ENCODE measurements at places on chromosomes 1 and 21.
A peak's percentile ranks its signal among the peaks of the same experiment; 100 is the strongest.

DNA sequence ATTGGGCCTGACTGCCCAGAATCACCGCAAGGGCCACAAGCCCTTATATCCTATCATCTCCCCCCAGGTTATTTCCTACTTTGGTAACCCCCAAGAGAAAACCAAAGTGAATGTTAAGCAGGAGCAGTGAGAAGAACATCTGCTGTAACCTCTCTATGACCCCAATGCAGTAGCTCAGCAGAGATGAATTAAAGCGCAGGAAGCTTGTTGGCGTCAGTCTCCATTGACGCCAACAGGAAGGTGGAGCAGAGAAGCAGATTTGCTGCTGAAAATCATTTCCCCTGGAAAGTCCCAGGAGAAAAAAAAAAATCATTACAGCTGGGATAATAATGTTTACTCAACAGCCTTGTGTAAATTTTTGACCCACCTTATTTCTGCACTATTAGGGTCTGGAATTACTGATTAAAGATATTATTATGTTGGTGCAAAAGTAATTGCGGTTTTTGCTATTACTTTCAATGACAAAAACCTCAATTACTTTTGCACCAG is 33.2 kb upstream of the FAM163A start:
- no peak for DNase-seq

GRCh38 chr1:38997901-38998190 is 6.8 kb downstream of the AKIRIN1 start:
- DNase-seq: no peak

DNA sequence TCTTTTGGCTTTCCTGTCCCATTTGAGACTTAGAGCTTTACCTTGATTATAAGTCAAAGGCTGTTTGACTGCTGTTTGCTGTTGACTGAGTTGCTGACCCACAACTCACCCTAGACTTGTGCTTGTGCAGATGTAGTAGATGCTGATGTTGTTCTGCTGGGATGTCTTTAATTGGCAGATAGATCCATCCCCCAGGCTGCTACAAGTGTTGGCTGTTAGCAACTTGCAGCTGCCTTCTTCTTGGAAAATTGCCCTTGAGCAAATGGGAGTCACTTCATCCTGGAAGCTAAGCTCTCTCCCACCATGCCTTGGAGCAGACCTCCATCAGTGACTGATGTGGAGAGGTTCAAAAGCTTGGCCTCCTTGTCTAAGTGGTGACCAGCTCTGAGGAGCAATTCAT is 139.3 kb upstream of the KIAA0040 start:
- no peak for DNase-seq

GRCh38 chr1:54945393-54945936 is 35.0 kb upstream of the TMEM61 start:
- no peak for DNase-seq

DNA sequence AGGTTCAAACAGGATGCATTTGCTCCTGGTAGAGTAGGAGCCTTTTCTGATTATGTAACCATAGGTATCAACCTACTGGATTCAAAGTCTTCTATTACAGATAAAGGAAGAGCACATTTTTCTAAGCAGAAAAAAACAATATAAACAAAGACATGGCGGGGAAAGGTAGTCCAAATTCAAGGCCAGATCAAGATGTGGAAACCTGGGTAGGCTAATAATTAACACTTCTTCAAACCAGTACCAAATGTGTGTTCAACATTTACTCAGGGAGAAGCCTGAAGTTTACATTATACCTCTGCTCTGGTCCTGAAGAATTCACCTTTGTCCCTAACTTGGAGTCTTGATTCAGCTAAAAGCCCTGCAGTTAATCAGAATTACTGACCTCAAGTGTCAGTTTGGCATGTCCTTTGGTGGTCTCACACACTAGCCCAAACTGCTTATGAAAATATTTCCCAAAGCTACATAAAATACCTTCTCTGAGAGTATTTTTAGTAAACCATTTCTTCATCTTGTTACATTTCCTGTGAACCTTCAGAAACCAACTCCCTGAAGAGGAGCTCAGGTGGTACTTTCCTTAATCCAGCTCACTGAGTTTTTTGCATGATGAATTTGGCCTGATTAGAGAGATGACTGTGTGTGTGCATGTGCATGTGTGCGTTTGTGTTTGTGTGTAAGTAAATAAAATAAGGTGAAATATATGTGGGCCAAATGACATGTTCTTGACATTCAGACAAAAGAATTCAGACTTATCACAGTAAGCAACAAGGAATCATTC is 70.2 kb downstream of the TOR3A start:
- no peak for DNase-seq

DNA sequence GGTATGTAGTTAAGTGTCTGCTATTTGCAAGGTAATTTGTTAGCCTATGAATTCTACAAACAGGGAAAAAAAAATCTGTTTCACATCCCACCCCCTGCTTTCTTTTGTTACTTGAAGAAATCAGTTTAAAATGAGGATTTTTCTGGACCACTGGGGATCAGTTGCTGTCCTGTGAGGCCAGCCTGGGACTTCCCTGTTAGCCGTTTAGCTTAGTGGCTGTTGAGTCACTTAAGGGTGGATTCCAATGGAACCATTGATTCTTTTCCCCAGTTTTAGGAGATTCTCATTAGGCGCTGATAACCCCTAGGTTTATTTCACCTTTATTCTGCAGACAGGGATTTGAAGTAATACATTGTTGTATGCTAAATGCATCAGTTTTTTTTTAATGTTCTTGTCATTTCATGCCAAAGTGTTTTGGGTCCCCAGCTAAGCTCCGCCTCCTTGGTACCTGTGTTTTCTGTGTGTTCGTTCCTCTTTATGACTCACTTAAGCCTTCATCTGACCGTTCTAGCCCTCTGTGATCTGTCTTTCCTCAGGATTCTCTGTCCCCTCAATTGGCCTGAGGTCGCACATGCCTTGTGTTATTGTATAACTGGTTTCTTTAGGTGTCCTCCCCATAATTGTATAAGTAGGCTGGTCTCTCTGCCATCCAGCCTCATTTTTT is 59.3 kb downstream of the NOS1AP start:
- no peak for DNase-seq

- DNase-seq: peak; percentile 47
Observed at GRCh38 chr1:25544819-25545218, 1.4 kb downstream of the LDLRAP1 start.

DNA sequence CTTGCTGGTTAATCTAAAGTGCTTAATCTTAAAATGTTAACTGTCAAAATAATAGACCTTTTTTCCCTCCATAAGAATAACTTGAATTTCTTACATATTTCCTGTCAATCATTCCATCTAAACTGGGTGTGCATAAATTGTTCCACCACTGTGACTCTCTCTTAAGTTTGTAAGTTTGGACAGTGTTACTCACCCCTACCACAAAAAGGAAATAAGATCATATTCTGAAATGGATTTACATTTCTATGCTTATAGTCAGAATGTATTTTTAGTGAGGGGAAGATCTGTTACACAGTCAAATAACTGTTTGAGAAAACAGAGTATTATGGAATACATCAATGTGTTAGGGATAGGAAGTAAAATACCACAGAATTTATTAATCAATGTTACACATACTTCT is 109.6 kb upstream of the DPYD start:
- DNase-seq: no peak

- DNase-seq: no peak
Observed at GRCh38 chr21:38520511-38520910, 22.2 kb upstream of the ERG start.

DNA sequence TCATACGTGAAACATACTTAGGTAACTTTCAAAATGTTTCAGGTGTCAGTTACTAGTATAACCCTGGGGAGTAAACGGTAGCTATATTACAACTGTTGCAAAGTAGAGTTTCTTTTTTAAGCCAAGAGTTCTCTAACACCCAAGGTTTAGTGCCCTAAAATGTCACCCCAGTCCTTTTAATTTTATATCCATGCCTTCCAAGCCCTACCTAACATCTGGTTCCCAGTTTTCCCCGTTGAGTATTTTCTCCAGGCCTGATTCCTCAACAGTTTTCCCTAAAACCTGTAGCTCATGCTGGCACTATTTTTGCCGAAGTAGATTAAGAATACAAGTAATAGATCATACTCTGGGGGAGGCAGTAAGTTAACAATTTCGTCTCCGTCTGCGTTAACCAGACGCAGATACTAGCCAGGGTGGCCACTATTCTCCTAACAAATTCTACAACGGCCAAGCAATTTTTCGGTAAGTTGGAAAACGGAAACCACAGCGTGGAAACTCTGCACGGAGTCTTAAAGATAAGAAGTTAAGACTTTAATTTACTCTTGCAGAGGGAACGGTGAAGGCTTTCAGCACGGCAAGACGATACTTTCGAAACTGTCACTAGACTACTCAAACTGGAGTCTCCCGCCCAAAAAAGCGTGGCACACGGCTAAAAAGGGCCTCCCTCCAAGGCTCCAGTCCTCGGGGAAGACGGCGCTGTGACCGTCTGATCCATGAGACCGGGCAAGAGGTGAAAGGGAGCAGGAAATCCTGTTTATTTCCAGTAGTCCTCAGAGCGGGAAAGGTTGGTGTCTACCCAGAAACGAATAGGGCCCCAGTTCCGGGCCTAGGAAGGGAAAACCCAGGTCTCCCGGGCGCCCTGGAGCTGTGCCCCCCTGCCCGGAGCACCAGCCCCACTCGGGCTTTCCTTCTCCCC is 945 bp downstream of the SRSF4 start:
- no peak for DNase-seq

GRCh38 chr1:221230605-221231004 is 351.4 kb downstream of the HLX start:
- no peak for DNase-seq

GRCh38 chr1:219805191-219805590 is 123.2 kb downstream of the SLC30A10 start:
- DNase-seq: no peak

- DNase-seq: no peak
Observed at GRCh38 chr21:42565886-42566523, 52.4 kb downstream of the SLC37A1 start.

DNA sequence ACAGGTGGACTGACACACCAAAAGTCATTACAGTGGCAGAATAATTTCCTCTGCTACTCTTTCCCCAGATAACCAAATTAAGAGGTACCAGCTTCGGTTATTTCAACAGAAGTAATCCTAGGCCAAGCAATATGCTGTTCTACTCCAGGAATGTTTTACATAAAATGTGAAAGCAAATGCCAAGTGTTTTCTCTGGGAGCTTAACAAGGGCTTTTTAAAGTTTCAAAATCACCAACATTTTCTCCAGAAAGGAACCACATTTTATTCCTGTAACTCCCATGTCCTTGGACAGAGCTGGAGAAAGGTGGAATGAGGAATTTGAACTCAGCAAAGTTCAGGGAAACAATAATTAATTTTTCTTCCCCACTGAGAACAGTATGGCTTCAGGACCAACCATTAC is 27.2 kb downstream of the CNN3 start:
- no peak for DNase-seq

DNA sequence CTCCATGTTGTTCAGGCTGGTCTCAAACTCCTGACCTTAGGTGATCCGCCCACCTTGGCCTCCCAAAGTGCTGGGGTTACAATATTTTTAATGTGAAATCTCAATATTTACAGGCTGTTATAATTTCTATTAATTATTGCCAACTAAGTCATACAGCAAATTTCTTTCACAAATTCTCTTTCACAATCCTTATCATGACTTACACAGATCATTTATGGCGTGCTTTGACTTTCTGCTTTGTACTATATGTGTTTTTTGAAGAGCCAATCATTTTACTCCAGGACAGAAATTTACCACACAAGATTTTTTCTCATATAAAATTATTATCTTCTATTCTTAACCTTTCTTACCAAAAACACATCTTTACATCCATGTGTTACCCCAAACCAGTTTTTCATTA is 1729.9 kb downstream of the NCAM2 start:
- no peak for DNase-seq

DNA sequence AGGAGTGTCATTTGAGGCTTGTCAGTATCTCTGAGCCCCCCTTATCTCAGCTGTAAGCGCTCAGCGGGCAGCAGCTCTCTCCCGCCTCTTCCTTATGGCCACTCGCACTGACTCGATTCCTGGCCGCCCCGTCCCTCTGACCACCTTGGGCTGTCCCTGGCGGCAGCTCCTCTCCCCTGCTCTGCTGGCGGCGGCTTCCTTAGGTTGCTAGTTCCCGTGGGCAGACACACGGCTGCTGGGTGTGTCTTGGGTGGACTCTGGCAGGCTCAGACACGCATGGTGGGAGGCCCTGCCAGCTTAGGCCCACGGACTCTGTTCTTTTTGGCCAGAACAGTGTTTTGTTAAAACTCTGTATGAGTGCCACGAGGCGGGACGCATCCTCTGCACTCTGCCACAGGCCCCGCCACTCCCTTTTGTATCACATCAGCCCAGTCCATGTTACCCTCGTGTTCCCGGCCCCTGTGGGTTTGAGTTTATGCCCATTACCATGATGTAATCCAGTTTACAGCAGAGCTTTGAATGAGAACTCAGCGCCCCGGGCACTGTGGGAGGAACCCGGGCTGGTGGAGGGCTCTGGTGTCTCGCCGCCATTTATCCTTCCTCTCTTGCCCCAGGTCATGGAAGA is 45.9 kb downstream of the COQ8A start:
- DNase-seq: no peak

GRCh38 chr1:56533621-56534020 is 45.7 kb downstream of the PLPP3 start:
- no peak for DNase-seq

DNA sequence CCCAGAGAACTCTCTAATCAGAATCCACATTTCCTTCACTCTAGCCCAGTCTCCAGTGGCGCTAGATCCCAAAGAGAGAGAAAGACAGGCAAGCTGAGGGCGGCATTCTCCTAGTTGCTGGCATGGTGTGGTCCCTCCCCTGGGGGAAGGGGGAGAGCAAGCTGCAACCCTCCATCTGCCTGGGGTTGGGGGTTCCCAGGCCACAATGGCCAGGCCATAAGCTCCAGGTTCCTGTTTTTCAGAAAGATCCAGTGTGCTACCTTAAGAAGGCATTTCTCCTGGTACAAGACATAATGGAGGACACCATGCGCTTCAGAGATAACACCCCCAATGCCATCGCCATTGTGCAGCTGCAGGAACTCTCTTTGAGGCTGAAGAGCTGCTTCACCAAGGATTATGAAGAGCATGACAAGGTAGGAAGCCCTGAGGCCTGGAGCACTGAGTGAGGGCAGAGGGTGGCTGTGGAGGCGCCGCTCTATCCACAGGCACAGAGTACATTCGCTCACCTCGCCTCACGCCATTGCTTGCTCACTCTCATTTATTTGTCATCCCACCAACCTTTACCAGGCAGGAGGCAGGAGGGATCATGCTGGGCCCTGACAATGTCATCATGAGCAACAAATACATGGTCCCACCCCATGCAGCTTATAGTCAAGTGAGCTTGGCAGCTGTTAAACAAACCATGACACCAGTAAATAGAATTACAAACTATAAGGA is 6.6 kb downstream of the CSF1 start:
- DNase-seq: peak; percentile 21

Measured in posterior cingulate gyrus (tissue), 11 donors.